Adipose tissue (tissue), 3 donors: ENCODE measurements at places on chromosomes 16 and 17. TPM values are rescaled to one million over a fixed set of nuclear protein-coding genes. Genes with fewer than 3 reads are reported as not detected.

C1QTNF1 gene
- 207 TPM for polyA plus RNA-seq

BRIP1 gene
- 0.15 TPM for polyA plus RNA-seq

HBM gene
- polyA plus RNA-seq: 1.9 TPM

C16orf92 gene
- polyA plus RNA-seq: not detected

EPOP gene
- 1.7 TPM for polyA plus RNA-seq

TP53TG3F gene
- not detected for polyA plus RNA-seq

TAT gene
- 0.11 TPM for polyA plus RNA-seq

TIGD7 gene
- polyA plus RNA-seq: 1.2 TPM

HBQ1 gene
- polyA plus RNA-seq: 0.40 TPM

ZNF597 gene
- polyA plus RNA-seq: 0.58 TPM

CD79B gene
- 5.2 TPM for polyA plus RNA-seq

NRN1L gene
- 0.64 TPM for polyA plus RNA-seq

RNF227 gene
- 2.0 TPM for polyA plus RNA-seq

NPIPA5 gene
- polyA plus RNA-seq: 36.9 TPM

PRCD gene
- polyA plus RNA-seq: 1.6 TPM

CCL8 gene
- polyA plus RNA-seq: 7.2 TPM

PTX4 gene
- not detected for polyA plus RNA-seq

KCNH6 gene
- polyA plus RNA-seq: 0.92 TPM

DPEP3 gene
- polyA plus RNA-seq: 0.34 TPM

PIRT gene
- polyA plus RNA-seq: not detected

C1QL1 gene
- polyA plus RNA-seq: 1.7 TPM

RABEP1 gene
- polyA plus RNA-seq: 7.9 TPM

PPY gene
- not detected for polyA plus RNA-seq

CNGB1 gene
- under 0.01 TPM for polyA plus RNA-seq

TSPAN10 gene
- polyA plus RNA-seq: 0.79 TPM

WFIKKN1 gene
- polyA plus RNA-seq: 0.25 TPM

PPM1E gene
- 0.03 TPM for polyA plus RNA-seq

TMEM238L gene
- polyA plus RNA-seq: not detected

HES7 gene
- 0.16 TPM for polyA plus RNA-seq

CCDC57 gene
- 23.7 TPM for polyA plus RNA-seq

ESRP2 gene
- 3.6 TPM for polyA plus RNA-seq

IKZF3 gene
- polyA plus RNA-seq: 0.34 TPM

DNAI2 gene
- polyA plus RNA-seq: not detected

MT1H gene
- 60.5 TPM for polyA plus RNA-seq

MYO15B gene
- polyA plus RNA-seq: 309 TPM

KRTAP2-3 gene
- not detected for polyA plus RNA-seq

ADAD2 gene
- polyA plus RNA-seq: 0.15 TPM

FOXO3B gene
- 1.3 TPM for polyA plus RNA-seq

GPRC5C gene
- polyA plus RNA-seq: 7.8 TPM

SEPTIN12 gene
- polyA plus RNA-seq: not detected

KRTAP1-1 gene
- polyA plus RNA-seq: not detected

TLCD3B gene
- 0.10 TPM for polyA plus RNA-seq

CCDC154 gene
- 0.55 TPM for polyA plus RNA-seq

OR1F1 gene
- not detected for polyA plus RNA-seq

ZNF764 gene
- polyA plus RNA-seq: 4.8 TPM

CEP112 gene
- polyA plus RNA-seq: 12.7 TPM
